ENCODE measurements at places on chromosomes 16 and 17.
A peak's percentile ranks its signal among the peaks of the same experiment; 100 is the strongest.

GRCh38 chr16:80147026-80147655, 393.7 kb upstream of the DYNLRB2 start:
- no peak for DNase-seq

GRCh38 chr17:37461668-37462067, 28.0 kb upstream of the DUSP14 start:
- no peak for DNase-seq

DNA sequence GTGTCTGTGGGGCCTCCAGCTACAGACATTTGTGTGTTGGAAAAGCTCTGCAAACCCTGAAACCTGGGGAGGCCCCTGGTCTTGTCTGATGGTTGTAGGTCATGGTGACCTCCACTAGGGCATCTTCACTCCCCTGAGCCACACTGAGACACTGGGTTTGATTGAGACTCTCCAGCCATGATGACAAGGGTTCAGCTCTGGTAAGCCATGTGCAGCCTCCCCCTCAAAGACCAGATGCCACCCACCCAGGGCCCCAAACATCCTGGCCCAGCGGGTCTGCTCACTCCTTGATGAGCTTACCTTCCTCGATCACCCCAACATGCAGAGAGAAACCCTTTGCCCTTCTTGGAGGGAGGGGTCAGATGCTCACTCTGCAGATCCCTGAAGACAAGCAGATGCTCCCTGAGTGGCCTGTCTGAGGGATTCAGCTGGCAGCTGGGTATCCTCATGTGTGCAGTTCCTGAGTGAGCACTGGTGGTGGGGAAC, 101.6 kb downstream of the METRNL start:
- no peak for DNase-seq

- no peak for DNase-seq
Measured at GRCh38 chr16:3119701-3120408, 7.5 kb downstream of the ZNF205 start.

DNA sequence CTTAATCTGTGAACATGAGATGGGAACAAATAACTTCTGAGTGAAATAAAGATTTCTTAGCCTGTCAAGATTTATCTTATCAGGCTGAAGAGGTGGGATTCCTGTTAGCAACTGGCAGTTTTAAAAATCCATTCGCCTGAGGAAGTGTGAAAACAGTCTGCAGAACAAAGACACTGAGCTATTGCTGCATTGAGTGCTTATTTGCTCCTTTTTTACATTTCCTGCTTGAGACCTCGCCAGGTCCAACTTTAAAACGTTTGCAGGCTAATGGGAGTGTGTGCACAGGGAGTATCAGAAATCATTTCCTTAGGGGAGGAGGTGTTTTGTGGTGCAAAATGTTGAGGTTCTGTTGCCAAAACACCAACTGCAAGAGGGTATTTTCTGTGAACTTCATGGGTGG, 957.8 kb upstream of the RBFOX1 start:
- no peak for DNase-seq

DNA sequence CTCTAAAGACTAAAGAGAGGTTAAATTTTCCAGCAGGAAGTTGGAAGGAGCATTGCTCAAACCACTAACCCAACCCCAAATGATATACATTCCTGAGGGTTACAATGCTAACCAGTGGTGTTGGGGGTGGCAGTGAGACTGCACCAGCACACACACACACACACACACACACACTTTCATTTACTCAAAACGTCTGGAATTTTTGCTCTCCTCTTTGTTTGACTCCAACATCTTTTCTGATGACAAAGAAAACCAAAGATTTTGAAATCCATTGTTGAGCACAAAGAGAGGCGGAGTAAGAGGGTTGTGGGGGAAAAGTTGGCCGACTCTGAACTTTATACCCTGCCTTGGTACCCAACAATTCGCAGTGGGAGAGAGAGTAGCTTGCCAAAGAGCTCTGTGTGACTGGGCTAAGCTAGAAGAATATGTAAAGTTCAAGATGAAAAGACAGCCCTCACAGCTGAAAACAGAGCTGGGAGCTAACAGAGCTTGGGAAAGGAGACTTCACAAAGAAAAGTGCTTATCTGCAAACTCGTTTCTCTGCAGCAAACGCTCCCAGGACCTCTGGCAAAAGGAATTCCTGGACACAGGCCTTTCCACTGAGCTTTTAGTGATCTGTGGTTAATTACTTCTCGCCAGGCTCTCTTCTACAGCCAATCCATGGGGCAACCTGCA, 426.0 kb upstream of the CDH11 start:
- no peak for DNase-seq

- DNase-seq = no peak
Measured at GRCh38 chr16:56191156-56191815, at the start of gene GNAO1. TSS of gene GNAO1 (plus strand) at chr16:56191489. CDS start at chr16:56192236, 747 bp downstream.

- no peak for DNase-seq
Measured at GRCh38 chr17:36813957-36814563, 123.2 kb upstream of the LHX1 start.

DNA sequence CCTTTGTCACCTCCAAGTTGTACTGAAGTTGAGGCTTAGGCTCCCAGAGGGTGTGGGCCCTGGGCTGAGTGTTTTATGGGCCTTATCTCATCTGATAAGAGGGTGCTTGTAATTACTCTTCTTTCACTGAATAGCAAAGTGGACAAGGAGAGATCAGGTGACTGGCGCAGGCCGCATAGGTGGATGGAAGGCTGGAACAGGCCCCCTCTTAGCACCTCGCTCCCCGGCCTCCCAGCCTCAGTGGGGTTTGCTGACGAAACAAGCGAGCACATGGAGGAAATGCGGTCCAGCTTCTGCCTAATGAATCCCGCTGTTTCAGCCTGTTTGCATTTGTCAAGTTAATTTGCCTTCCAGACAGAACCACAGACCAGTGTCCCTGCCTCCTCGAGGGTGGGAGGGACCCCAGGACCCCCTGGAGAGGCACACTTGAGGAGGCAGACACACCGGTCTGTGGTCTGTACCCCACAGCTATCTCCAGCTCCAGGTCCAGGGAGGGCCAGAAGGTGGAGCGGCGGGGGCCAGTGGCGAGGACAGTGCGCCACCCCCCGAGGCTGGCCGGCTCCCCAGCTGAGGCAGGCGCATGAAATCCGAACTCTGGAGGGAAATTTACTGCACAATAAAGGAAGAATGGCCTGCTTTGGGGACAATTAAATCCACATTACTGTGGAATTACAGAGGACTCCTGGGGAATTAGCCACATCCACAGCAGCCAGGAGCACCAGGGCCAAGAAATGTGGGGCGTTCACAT, 123.4 kb downstream of the NTN1 start:
- no peak for DNase-seq

DNA sequence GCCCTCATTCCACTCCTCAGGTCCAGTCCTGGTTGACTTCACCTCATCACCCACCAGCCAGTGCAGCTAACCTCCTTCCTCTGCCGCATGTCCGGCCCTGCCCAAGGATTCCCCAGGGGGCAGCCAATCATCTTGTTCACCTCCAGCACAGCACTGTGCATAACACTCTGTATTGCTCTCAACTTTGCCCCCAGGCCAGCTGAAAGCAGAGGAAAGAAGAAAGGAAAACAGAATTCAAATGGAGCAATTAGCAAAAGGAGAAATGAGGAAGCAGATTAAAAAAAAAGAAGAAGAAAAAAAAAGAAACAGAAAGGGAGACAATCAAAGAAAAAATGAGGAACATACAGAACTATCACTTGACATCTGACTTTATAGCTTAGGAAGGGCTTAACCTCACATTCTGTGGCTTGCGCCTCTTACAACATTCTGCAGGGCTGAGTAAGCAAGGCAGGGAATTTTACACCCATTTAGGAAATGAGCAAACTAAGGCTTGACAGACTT, 26.1 kb downstream of the GAS7 start:
- DNase-seq = no peak

- DNase-seq = no peak
Measured at GRCh38 chr17:8964801-8965393, 610 bp downstream of the PIK3R5 start.

GRCh38 chr16:89828870-89829629, 775 bp downstream of the SPIRE2 start:
- no peak for DNase-seq

DNA sequence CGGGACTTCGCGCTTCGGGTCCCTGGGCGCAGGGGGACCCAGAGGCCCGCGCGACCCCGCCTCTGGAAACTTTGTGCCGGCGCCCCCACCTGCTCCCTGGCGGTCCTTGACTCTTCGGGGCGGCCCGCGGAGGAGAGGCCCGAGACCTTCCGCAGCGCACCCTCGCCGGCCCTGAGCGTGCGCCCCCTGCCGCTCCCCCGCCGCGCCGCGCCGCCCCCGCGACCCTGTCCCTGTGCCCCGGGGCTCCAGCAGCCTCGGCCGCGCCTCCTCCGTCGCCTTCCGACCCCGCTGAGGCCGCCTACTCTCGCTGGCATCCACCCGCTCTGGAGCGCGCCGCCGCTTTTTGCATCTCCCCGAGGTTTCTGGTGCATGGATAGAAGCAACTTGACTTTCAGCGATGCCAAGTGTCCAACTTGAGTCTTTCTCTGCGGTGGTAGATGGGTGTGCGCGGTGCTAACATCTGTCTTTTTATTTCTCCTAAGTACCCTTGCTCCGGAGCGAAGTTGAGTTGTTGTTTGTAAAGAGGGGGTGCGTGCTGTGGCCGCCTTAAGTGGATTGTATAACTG, 414 bp downstream of the DUSP14 start:
- no peak for DNase-seq

- no peak for DNase-seq
Measured at GRCh38 chr17:50070908-50071680, 15.2 kb downstream of the ITGA3 start.

DNA sequence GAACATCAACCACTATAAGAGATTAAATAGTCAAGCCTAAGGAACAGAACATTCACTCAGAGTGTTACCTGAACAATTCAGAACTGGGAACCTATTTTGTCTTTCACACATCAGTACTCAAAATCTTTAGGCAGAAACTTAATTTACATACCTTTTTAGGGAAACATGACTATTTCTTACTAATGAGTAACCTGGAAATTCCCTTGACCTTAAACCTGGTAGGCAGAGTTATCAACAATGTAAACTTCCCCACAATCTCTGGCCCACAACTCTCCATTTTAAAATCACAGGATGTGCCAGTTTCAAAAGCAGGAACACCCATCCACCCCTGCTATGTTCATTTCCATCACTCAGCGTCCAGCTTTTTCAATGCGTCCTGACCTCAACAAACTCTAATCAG, 132.9 kb upstream of the ANKFN1 start:
- no peak for DNase-seq

GRCh38 chr16:528111-529011, 849 bp downstream of the CAPN15 start:
- DNase-seq = no peak

- no peak for DNase-seq
Measured at GRCh38 chr16:67726106-67727034, 7.3 kb upstream of the GFOD2 start.

- DNase-seq = no peak
Measured at GRCh38 chr16:88274847-88275246, 107.9 kb upstream of the ZNF469 start.

DNA sequence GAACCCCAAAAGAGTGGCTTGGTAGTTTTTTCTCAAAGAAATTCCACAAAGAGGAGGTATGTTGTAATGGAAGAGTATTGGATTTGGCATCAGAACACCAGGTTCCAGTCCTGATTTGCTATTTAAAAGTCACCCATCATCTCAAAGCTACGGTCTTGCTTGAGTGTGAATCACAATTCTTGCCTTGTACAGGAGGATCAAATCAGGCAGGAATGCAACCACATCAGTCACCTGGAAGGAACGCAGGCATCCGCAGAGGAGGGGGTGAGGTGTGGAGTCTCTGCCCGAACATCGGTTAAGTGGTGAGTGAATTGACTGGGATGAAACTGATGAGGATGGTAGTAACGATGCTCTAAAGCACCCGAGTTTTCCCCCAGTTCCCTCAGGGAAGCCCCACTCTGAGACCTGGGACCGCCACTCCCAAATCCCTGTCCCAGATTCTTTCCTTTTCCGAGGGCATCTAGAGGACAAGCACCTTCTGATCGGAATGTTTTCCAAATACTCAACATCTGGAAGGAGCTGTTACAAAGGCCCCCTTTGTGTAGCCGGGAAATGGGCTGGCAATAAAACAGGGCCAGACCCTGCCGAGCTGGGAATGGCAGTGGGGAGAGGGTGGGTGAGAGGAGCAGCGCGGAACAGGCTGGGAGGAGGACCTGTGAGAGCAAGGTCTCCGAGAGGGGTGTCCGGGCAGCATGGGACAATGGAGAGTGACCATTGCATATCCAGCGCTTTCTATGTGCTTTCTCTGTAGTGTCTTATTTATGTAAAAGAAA, 469.6 kb downstream of the SLC39A11 start:
- DNase-seq = no peak

- no peak for DNase-seq
Measured at GRCh38 chr16:27923751-27924150, 139.8 kb downstream of the GSG1L start.

DNA sequence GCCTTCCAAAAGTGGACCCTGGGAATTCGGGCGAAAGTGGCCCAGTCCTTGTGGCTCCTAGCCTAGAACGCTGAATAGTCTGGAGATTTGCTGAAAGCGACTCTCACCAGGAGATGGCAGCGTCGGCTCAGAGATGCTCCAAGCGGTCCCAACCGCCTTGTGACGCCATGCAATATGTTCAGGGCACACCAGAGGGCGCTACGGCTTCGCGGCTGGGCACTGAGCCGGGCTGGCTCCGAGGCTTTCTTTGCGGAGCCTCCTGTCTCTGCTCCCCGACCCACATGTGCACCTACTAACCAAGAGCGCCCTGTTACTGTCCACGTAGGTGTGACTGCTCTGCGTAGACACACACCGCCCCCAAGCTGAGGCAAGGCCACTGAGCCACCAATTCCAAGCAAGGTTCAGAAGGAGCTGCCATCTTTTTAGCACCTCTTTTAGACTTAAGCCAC, 36.9 kb downstream of the SYCE1L start:
- DNase-seq = peak; percentile 31

DNA sequence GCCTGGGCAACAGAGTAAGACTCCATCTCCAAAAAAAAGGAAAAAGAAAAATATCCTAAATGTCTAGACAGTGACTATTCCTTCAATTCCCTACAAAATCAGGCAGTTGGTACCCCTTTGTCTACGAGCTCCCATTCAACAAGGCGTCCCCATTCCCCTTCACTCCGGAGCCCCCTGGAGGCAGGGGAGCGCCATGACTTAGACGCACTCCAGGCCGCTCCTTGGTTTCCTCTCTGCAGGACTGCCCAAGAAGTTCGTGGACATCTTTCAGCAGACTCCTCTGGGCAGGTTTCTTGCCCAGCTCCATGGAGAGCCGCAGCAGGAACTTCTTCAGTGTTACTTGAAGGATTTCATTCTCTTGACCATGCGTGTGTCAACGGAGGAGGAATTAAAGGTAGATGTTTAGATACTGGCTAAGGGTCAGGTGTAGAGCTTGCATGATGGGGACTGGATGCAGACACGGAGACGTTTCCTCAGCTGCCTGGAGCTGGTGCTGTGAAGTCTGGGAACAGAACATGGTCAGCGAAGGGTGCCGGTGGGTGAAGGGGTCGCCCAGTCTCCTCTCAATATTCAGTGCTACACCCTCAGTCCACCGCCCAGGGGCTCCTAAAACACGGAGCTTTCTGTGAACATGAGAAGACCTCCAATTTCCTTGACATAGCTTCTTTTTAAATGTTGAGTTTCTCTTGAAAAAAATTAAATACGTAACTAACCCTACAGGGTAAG, 53.3 kb upstream of the ENDOV start:
- no peak for DNase-seq

GRCh38 chr16:990516-991291, 9.1 kb downstream of the SOX8 start:
- no peak for DNase-seq
